Occipital lobe (tissue), 3 donors: ENCODE measurements at places on chromosomes 3 and 15. TPM values are rescaled to one million over a fixed set of nuclear protein-coding genes. Genes with fewer than 3 reads are reported as not detected.

DNA sequence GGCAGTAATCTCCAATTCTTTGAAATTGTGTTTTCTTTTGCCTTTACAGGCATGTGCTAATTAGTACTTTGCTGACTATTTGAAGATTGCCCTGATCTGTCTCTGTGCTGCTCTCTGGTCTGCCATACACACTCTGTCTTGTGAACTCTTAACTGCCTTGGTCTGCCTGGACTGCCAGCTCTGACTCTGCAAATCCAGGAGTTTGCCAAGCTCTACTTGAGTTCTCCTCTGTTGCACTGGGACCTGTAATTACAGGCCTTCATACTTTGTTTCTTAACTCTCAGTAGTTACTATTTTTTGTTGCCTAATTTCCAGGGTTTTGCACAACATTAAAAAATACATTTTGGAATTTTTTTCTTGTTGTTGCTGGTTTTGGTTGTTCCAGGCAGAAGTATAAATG, 155.0 kb downstream of the RSRC1 start:
- no peak for DNase-seq

DNA sequence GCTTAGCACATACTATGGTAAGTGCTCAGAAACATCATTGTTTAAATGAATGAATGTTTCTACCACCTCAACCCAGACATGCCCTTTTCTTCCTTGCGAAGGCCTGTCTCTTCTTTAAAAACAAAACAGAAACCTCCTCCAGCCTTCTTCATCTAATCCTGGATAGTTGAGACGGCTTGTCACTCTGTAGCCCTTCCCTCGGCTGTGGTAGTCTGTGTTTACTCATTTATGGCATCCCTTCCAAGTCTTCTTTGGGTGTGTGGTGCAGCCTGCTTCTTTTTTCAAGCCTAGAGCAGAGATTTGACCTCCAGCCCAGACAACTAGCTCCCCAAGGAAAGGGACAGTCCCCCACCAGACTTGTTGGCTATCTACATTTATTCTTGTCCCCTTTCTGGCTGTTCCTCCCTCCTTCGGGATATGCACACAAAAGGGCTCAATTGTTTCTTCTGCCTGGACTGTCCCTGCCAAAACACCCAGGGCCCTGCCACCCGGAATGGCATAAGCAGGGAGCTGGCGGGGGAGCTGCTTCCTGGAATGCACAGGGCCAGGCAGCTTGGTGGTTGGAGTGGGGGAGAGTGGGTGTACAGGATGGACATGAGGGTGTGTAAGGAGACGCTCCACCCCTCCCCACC, 67.8 kb downstream of the ITGA11 start:
- DNase-seq: no peak

DNA sequence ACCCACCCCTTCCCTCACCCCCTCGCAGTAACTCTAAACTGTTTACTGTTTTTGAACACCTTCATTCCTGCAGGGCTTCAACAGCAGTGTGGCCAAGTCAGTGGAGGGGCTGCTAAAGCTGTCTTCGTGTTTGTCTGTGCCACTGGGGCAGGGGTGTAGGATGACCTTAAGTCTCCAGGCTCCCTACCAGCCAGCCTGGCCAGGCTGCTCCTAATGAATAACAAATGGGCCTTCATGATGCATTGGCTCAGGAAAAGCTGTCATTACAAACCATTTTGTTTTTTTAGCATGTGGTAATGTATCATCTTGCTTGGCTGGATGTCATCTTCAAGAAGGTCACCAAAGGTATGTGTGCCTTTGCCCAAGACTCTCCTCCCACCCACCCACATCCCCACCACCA, 372.2 kb upstream of the WNT5A start:
- DNase-seq: no peak

GRCh38 chr15:32682569-32682968, 35.2 kb upstream of the GREM1 start:
- DNase-seq: no peak

The KLHL40 gene
- not detected for total RNA-seq

The DNAJC17 gene
- total RNA-seq: 12.8 TPM

DNA sequence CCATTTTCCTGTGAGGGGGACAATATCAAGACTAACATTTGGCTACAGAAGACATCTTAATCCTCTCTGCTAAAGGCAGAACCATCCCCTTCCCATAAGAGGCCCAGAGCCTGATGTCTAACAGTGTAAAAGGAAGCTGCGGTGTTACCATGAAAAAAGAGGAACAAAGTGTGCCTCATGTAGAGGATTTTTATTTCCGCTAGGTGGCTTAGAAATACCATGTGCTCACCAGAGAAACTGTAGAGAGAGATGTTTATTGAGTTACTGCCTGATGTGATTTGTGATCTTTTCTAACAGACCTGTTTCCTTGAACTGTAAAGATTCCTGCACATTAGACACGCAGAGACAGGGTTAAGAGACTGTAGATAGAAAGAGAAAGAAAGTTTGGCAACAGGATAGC, 22.0 kb downstream of the OR5H15 start:
- DNase-seq: no peak
